ENCODE measurements at places on chromosomes 12 and 14. TPM values are rescaled to one million over a fixed set of nuclear protein-coding genes. Genes with fewer than 3 reads are reported as not detected.

- DNase-seq: no peak
These were observed 44.0 kb downstream of the FOXN4 start for GRCh38 chr12:109264943-109265650.

GRCh38 chr12:19533567-19533966, 94.3 kb downstream of the AEBP2 start:
- DNase-seq: no peak

- peak; percentile 87 for DNase-seq
These were observed at the start of gene SDSL for GRCh38 chr12:113422030-113422885. TSS of gene SDSL (plus strand) at chr12:113422380. CDS start at chr12:113427983, 5,603 bp downstream.

- DNase-seq: no peak
These were observed 89.8 kb downstream of the NTF3 start for GRCh38 chr12:5521456-5522325.

DNA sequence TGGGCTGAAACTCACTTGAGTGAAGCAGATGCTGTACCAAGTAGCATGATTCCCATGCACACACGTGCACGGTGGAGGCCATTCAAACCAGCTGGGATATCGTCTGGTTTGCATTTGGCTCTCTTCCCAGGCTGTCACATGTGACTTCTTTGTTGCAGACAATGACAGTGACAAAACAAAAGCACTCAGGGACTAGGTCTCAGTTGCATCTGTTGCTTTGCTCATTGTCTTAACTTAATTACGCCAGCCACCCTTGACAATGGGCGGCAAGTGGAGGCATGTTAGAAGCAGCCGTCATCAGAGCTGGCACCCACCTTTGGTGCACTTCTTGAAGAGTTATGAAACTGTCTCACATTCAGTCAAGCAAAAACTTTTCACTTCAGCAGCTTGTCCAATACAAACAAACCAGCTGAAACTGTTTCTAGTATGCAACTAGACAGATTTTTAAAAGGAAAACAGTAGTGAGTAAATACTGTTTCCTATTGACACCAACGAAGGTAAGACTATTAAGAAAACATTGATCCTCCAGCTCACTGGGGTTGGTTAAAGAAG, 74.3 kb downstream of the IGF1 start:
- no peak for DNase-seq

The RCOR1 gene
- total RNA-seq: 10.4 TPM

The RFX4 gene
- 2.2 TPM for total RNA-seq

DNA sequence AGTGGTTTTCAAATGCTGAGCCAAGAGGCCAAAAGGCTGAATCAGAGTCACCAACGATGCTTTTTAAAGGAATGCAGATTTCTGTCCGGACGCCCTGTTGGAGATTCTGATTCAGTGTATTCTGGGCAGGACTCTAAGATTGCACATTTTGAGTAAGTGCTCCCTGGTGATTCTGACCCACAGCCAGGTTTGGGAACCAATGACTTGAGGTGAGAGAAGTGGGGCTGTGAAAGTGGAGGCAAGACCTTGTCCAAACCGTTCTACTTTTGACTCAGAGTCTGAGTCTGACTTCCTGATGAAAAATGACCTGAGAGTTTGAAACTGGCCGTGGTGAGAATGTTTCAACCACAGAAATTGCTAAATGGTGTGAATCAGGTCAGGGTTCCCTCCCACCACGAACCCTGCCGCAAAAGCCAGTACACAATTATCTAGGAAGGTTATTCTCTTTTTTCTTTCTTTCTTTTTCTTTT, 90.2 kb downstream of the NTN4 start:
- no peak for DNase-seq

The TAS2R9 gene
- 1.7 TPM for total RNA-seq

DNA sequence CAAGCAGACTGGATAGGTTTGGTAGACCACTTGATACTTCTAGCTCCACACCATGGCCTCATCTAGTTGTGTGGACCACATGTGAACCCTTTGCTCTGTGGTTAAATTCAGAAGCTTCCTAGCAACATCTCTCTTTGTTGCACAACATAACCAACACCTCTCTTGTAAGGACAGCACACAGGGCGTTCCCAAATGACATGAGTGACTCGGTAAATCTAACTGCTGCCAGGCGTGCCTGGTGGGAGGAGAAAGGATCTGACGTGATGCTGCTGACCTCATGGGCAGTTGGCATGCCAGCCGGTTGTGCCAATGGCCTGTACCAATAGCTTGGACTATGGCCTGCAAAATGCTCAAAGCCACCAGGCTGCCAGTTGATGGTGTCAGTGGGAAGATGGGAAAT, 93.8 kb downstream of the CPSF2 start:
- no peak for DNase-seq

GRCh38 chr12:86663173-86663572, 407.0 kb upstream of the MGAT4C start:
- DNase-seq: no peak

The DAO gene
- total RNA-seq: not detected

All from umbilical cord (tissue), 2 donors.